ENCODE measurements at places on chromosomes 16 and 17.

DNA sequence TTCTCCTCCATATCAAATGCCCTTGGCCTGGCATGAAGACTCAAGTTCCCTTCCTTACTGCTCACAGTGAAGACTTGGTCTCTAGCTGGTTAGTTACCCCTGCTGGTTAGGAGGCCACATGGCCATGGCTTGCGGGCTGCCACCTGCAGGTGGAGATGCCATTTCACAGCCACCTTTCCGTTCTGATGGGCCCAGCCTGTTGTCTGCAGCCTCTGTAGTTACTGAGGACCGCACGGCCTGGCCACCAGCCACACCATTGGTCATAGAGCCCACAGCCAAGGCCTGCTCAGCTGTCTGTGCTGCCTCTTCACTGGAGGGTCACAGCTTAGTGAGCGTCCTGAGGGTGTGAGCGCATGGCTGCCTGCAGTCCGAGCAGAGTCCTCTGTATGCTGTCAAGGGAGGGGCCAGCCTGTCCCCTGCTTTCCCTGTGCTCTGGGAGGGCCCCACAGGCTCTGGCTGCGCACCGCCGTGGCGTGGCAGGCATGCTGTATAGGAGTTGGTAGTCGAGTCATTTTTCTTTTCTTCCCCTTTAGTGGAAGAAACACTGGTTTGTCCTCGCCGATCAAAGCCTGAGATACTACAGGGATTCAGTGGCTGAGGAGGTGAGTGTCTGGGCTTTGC, 59.2 kb downstream of the PLD6 start:
- peak; percentile 10 for DNase-seq

- DNase-seq: no peak
These were observed 162.0 kb downstream of the CCDC182 start for GRCh38 chr17:57582881-57583756.

DNA sequence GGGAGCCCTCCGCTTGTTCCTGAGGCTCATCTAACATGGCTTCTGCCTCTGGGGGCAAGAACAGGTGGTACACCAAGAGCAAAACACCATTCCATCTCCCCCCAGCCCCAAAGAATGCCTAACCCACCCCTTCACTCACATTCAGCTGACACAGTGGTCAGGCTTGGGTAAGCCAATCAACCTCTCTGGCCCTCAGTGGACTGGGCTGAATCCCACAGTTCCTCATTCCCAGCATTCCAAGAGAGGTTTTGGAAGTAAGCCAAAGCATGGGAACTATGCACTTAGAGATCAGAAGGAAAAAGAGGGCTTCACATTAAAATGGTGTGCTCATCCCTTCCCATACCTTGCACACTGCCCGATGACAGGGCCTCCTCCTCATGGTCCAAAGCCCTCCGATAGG, 7.8 kb downstream of the PIGS start:
- no peak for DNase-seq

DNA sequence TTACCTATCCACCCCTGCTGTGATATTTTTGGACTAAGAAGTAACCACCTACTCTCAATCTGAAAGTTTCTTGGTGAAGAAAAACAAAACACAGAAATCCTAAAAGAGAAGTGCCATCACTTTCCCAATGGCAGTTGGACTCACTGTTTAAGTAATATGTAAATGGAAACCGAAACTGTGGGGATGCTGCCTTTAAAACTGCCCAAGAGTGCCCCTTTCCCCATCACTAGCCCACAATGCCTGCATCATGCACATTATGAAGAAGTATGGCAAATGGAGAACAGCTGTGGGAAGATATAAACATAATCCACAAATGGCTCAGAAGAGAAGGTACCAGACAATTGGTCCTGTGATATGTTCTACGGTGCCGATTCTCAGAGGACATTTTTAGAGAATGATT, 33.5 kb upstream of the SLC6A2 start:
- DNase-seq: no peak

DNA sequence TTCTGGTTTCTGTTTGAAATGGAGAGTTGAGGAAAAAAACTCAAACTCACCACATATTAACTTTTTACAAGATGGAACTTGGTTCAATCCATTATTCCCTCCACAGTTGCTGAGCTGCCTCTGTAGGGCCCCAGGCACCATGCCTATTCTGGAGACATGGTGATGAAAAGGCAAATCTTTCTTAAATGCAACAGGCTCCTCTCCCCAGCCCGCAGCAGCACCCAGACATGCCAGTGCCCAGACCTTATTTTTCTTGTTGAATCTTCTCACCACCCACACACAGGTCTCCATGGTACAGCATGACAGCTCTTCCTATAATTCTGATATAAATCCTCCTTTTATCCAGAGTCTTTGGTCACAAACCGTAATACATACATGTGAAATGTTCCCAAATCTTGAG, 7.6 kb downstream of the CYTH1 start:
- peak; percentile 37 for DNase-seq

GRCh38 chr17:82118168-82118814, 20.3 kb upstream of the FASN start:
- no peak for DNase-seq

- DNase-seq: no peak
These were observed 28.0 kb downstream of the PPL start for GRCh38 chr16:4908854-4909401.

GRCh38 chr17:40122999-40123810, 1.4 kb downstream of the MSL1 start:
- DNase-seq: peak; percentile 62

DNA sequence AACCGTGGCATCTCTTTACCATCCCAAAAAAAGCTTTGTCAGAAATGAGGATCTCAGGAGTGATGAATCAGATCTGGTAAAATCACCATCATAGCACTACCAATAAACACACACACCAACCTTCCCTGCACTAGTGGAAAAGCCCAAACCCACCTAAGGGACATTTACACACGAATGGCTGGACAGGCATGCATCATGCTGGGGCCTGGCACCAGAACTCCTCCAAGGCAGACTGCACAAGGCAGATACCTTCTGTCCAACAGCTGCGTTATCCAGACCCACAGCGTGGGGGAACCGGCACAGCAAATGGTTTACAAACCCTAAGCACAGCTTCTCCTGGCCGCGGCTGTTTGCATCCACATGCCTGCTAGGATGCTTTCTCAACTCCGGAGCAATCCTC, 2.8 kb downstream of the ASIC2 start:
- DNase-seq: no peak

- DNase-seq: peak; percentile 31
These were observed 78.9 kb upstream of the EEF2KMT start for GRCh38 chr16:5176505-5176904.

DNA sequence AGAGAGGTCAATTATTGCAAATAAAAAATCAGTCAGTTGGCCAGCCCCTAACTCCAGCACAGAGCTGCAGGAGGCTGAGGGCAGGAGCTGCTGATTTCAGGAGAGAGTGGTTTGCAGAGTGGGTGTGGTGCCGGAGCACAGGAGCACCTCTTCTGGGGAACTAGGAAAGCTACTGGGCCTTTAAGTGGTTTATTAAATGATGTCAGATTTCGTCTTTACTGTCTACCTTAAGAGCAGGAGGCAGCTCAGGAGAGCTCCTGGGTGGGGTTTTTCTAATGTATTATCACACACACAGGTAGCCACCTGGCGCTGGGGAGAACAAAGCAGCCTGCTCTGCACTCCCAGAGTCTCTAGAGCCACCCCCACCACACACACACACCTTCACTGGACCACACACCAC, 11.5 kb upstream of the HAS3 start:
- DNase-seq: no peak

- no peak for DNase-seq
These were observed 31.3 kb downstream of the WNT9B start for GRCh38 chr17:46882666-46883065.

- no peak for DNase-seq
These were observed 8.5 kb downstream of the C17orf100 start for GRCh38 chr17:6660101-6660500.

GRCh38 chr16:57533431-57534336, 2.7 kb downstream of the CCDC102A start:
- peak; percentile 75 for DNase-seq

- DNase-seq: no peak
These were observed 4.4 kb downstream of the TMEM204 start for GRCh38 chr16:1537763-1538289.

DNA sequence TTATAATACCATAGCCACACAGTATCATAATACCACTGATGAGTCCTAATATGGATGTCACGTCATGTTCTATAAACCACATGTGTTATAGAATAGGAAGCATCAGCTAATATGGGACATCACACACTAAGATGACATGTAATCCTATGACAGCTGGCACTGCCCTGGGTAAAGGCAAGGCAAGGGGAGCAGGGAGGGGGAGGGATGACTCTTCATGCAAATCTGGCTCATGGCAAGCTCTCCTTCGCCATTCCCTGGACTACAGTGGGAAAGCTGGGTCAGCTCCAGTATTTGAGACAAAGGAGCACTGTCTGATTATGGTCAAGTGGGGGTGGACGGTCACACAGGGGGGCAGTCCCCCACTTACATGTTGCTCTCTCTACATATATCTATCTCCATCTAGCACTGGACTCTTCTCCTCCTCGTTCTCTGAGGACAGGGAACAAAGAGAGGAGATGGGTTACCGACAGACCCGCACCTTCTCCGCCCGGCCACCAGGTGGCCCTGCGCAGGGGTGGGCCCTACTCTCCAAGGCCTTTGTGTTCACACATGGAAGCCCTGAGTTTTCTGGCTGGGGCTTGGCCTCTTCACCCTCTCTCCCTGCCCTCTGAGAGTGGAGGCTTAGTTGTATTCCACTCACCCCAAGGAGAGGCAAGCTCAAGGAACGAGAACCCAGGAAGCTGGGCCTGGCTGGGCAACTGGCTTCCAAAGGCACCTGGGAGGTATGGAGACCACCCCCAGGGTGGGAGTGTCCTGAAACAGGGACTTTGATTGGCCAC, 23.4 kb upstream of the MPO start:
- DNase-seq: peak; percentile 75

GRCh38 chr17:37148156-37148555, 199.4 kb downstream of the AATF start:
- no peak for DNase-seq

- no peak for DNase-seq
These were observed 37.3 kb upstream of the ANKFY1 start for GRCh38 chr17:4301066-4301465.

GRCh38 chr16:72072514-72073342, 9.7 kb downstream of the HPR start:
- DNase-seq: no peak

DNA sequence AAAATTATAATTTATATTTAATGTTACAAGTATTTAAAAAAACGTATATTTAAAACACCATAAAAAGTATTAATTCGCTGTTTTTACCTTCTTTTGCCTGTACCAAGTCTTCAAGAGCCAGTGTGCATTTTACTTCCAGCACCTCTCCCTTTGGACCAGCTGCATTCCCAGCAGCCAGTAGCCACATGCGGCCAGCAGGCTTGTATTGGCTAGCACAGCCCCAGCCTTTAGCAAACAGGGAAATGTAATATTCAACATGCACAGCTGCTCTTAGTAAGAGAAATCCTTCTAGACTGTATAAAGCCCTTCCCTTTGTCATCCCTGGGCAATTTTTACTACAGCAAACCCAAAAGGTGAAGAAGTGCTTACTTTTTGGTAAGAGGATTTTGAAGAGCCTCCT, 6.6 kb downstream of the DHODH start:
- no peak for DNase-seq

GRCh38 chr16:66274335-66275110, 92.0 kb upstream of the CDH5 start:
- peak; percentile 38 for DNase-seq

GRCh38 chr17:44801880-44802279, 28.2 kb downstream of the GJC1 start:
- DNase-seq: no peak

DNA sequence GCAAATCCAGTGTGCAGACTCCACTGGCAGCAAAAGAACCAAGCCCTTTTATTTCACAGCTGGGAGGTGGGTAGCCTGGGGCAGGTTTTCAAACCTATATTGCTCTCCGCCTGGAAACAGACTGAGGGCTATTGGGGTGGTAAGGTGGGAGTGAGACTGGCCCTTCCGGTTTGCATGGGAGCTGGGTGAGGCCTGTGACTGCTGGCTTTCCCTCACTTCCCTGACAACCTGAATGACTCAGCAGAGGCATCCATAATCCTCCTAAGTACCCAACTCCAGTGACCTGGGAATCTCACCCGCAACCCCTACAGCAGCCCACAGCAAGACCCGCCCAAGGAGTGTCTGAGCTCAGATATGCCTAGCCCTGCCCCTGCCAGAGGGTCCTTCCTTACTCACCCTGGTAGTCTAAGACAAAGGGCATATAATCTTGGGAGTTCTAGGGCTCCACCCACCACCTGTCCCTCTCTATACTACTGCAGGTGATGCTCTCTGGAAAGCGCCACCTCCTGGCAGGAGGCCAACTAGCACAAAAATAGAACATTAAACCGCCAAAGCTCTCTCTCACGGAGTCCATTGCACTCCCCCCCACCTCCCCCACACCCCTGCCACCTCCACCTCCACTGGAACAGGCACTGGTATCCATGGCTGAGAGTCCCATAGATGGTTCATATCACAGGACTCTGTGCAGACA, 602.0 kb upstream of the C16orf82 start:
- peak; percentile 3 for DNase-seq

- peak; percentile 29 for DNase-seq
These were observed 1.7 kb upstream of the NLRC3 start for GRCh38 chr16:3578610-3579551.

DNA sequence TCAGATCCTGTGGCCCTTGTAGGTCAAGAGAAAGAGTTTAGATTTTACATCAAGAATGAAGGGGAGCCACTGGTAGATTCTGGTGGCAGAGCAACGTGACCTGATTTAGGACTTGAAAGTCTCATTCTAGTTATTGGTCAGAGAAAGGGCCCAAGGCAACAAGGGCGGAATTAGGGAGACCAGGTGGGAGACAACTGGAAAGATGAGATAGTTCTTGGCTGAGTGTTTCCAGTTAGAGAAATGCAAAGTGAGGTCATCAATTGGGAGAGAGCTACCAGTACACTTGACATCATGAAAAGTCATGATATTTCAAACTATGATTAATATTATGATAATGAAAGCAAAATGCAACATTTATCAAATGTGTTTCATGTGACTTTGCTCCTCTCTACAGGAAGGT, 147.2 kb upstream of the FAM20A start:
- no peak for DNase-seq

DNA sequence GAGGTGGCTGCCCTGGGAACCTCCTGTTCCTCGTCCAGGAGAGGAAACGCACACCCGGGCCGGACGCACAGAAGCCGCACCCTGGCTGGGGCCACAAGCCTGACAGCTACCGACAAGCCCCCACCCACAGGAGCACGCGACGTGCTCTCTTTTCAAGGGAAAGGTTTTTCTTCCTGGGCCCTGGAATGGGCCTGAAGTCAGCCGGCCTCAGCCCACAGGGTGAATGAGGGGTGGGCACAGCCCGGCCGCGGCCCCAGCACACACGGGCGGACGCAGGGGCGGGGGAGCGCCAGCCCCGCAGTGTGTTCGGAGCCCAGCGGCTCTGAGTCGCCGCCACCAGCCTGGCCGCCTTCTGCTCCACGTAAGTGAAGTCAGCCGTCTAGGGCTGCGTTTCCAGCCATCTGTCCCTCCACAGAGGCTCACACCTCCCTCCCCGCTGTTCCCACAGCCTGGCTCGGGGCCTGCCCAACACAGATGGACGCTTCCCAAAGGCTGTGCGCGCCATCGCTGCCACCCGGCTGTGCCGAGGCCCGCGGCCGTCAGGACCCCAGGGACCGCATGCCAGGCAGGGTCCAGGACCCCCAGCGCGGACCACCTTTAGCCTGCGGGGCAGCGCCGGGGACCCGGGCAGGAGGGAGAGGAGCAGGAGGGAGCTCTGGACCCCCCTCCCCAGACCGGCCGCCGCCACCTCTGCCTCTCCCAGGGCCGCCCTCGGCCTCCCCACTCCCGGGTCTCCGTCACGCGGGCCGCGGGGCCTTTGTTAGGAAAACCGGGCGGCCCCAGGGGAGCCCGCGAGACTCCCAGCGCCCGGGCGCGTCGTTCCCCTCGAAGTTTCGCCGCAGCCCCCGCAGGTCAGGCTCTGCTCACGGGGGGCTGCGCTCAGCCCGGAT, 36.8 kb downstream of the CBFA2T3 start:
- no peak for DNase-seq

Measured in RPMI8226 (cell line).